ENCODE measurements at places on chromosomes 2 and 18.

DNA sequence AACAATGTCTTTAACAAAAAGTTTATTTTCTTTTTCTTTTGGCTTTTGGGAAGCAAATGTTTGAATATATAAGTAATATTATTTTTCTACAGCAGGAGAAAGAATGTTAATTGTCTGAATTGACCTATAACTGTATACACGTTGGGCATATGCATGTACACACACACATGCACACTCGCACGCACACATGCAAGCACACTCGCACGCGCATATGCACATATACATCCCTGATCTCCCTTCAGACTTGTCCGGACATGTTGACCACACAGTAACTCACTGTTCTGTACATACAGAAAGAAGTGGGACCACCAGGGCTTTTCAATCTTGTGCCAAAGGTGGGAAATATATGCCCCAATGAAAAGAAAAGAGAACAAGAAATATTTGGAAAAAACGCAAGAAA, 245.1 kb upstream of the APCDD1 start:
- no peak for DNase-seq

GRCh38 chr2:73107211-73107926, 5.4 kb downstream of the RAB11FIP5 start:
- DNase-seq = no peak

DNA sequence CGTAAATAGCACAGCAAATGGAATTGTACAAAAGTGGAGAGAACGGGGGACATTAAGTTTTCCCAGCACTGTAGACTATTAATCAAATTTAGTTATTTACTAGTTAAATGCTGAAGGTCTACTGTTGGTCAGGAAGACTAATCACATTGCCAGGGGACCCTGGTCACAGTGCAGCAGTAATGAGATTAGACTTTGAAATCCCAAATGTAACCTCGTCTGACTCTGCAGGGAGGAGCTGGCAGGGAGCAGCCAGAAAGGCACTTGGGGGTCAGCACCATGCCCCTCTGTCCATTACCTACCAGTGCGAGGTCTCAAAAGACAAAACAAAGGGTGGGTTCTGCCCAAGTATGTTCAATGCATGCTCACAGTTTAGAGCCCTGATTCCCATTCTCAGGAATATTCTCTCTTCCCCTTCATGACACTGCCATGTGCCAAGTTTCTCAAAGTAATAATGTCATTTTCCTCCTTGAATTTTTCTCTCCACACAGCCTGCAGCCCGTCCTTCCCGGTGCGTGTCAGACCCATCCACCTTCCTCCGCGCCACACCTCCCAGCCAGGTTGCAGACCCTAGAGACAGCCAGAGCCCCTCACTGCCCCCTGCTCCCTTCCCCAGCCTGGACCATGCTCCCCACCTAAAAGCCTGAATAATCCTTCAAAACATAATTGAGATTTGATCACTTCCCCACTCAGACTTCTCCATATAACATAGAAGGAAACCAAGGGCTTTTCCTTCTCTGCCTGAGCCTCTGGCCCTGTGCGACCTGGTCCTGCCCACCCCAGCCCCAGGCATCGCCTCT, 52.5 kb downstream of the TMEM18 start:
- no peak for DNase-seq

DNA sequence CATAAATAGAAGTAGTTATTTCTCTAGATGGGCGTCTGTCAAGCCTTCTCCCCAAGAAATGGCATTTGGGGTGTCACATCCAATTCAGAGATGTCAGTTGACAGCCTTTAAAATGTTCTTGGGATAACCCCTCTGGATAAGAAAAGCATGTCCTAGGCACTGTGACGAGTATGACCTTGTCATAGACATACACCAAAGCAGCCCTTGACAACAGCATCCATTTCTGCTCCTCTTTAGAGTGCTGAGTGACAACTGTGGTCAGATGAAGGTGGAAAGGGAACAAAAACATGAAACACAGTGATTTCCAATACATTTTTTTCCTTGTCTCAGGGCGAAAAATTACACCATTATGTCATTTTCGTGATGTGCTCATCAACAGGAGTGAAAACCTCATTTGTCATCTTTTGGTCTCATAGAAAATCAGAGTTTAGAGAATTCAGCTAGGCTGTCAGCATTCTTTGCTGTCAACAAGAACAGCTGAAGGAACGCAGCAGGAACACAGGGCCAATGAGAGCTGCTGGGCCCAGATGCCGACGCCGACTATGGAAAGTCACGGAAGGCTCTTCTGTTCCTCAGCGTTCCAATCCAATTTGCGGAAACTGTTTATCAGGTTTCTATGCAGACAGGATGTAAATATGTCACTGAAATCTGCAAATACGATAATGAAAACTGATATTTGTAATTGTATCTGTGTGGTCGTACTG, 193.2 kb downstream of the ICOS start:
- no peak for DNase-seq

DNA sequence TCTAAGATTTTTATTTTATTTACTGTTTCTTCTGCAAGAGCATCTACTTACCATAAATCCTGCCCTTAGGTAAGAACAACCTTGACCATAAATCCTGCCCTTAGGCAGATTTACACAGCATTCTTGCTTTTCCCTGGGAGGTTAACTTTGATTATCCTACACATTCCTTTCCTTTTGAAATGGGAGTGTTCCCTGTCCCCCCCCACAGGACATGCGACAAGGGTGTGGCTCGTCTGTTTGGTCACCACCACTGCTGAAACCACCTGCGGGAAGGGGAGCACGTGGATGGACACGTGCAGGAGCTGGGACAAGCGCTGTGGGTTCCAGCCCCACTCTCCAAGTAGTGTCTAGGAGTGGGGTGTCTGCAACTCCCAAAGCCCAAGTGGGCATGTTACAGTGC, 239.3 kb upstream of the SP5 start:
- DNase-seq = no peak

- DNase-seq = no peak
These were observed 51.8 kb downstream of the STK25 start for GRCh38 chr2:241456546-241456945.

DNA sequence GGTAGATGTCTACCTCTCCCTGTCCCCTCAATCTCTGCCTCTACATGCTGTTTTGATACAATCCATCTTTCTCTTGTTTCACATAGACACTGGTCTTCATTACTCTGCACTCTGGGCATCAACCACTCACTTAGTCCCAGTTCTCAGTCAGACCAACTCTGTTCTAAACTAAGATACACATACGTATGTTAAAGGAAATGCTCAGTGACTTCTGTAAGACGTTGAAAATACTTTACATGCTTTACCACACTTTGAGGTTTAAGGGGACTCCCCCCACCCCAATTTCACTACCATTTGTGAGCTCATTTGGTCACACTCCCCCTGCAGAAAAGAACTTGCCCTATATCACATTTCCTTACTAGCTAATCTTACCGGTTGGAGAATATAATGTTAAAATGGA, 497.4 kb downstream of the TGIF1 start:
- no peak for DNase-seq

DNA sequence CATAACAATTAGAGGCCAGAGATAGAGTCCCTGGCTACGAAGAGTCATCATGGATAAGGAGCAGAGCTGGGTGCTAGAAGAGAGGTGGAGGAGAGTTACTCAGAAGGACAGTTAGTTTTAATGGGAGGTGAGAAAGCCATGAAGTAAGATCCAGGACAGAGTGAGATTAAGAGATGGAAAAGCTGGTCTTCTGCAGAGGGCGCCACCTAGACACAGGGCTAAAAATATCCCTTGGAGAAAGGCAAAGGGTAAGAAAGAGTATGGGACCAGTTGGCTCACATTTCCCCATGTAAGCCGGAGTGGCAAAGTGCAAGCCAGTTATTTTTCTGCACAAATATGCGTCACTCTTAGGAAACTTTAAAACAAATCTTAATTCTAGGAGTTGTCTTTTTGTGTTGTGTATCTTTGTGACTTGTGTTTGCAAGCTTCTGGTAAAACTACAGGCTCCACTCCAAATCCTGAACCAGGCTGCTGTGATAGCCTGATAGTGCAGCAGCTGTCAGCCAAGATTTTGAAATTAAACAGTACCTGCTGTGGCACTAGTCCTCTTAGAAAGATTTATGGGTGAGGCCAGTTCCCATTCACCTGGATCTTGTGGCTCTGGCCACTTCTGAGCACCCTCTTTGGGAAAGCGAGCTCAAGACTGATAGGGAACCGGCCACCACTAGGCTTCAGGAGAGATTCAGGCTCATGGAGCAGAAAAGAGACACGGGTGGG, 204.2 kb downstream of the TPGS2 start:
- no peak for DNase-seq

GRCh38 chr2:10493634-10494281, 45.6 kb upstream of the ODC1 start:
- peak; percentile 91 for DNase-seq

- no peak for DNase-seq
These were observed 35.6 kb downstream of the FAM124B start for GRCh38 chr2:224366267-224366844.

GRCh38 chr2:239690651-239691631, 290.1 kb upstream of the HDAC4 start:
- no peak for DNase-seq

DNA sequence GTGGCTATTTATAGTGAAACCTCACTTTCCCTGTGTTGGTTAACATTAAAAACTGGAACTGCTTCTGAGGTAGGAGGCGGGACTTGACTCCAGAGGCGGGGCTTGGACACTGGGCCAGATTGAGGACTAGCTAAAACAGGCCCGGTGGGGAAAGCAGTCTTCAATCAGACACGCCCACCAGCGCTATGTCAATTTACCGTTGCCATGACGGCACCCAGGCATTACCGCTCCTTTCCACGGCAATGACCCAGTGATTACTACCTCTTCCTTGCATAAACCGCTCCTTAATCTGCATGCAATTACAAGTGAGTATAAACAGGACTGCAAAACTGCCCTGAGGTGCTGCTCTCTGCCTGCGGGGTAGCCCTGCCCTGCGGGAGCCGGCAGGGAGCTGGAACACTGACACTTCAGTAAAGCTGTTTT, 35.3 kb downstream of the LRRFIP1 start:
- DNase-seq = peak; percentile 21

GRCh38 chr2:8432706-8433336, 249.0 kb upstream of the ID2 start:
- DNase-seq = peak; percentile 5

DNA sequence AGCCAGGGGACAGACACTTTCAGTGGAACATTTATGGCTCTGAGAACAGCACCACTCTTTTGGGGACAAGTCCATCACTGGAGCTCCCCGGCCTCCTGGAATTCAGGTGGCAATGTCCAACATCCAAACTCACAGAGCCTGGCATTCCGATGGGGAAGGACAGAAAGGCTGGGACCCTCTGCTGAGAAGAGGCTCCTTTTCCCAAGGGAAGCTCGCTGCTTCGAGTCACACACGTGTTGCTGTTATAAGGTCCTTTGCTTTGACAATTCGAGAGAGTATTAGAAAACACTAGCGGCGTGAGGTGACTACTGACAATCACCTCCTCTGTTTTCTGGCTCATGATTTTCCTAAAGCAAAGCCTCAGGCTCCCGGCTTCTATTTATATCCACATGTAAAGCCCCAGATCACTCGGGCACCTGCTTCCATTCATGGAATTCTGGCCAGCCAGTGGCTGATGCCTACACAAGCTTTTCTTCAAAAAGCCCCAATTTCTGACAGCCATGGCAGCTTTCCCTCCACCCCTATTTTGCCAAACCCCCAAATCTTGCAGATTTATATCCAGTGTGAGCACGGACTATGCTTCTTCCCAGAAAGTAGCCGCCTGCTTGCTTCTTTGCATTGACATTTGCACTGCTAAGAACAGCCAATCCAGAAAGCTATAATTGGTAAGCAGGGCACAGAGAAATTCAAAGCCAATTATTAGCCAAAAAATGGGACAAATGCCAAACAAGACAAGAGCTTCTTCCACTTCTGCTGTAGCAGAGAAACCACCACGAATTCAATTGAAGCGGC, 67.3 kb downstream of the NDUFA10 start:
- no peak for DNase-seq

GRCh38 chr2:121776885-121777698, 21.6 kb downstream of the TSN start:
- no peak for DNase-seq

DNA sequence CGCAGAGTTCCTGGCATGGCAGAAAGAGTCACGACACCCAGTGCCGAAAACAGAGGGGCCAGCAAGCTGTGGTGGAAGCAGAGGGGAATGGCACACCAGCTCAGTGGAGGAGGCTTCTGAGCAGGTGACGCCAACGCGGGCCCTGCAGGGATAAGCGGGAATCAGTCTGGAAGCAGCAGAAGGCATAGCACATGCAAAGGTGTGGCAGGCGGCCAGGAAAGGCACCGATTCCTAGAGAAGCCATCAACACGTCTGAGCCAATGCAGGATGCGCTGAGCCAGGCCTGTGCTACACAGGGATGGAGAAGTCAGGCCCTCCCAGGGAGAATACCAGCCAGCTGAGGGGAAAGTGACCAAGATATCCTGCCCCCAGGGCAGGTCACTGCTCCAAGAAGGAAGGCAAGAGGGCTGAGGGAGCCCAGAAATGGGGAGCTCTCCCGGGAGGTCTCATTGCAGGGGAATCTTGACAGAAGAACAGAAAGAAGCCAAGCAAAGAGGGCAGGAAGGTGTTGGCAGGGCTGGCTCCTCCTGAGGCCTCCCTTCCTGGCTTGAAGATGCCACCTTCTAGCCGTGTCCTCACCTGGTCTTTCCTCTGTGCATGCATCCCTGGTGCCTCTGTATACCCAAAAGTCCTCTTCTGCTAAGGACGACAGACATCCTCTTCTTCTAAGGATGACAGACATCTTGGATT, 16.3 kb downstream of the TEX51 start:
- DNase-seq = no peak

GRCh38 chr18:36340246-36340645, 42.7 kb downstream of the FHOD3 start:
- DNase-seq = no peak

- DNase-seq = no peak
These were observed 415.0 kb downstream of the NYAP2 start for GRCh38 chr2:225814554-225814953.

GRCh38 chr18:63480476-63480875, 3.7 kb downstream of the SERPINB5 start:
- no peak for DNase-seq

DNA sequence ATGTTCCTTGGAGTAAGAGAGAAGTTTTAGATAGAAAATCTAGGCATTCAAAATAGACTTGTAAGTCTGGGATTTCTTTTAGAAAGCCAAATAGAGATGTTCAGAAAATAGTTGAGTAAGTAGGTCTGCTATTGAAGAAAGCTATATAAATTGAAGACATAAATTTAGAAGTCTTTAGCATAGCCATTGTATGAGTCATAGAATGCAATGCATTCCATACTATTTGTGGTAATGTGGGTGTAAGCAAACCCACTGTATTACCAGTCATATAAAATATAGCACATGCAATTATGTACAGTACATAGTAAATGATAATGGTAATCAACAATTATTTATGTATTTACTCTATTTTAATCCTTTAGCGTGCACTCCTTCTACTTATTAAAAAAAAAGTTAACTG, 14.1 kb downstream of the MC4R start:
- DNase-seq = no peak

DNA sequence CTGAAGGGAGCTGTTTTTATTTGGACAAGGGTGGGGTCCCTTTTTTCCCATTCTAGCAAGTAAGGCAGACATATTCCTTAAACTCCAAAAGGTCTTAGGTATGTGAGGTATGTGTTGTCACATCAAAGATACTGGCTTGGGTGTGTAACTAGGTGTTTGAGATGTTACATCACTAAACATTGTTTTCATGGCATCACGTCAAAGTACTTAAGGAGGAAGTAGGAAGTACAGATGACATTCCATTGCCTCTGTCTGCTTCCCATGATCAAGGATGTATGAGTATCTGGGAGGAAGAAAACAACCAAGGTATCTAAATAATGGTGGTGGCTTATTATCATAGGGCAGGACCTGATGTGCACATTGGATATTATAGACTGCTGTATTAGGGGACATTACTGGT, 39.3 kb downstream of the CD302 start:
- no peak for DNase-seq

Measured in central memory CD4-positive, alpha-beta T cell (primary cell).